ENCODE measurements at places on chromosomes 5 and 9.

- DNase-seq = no peak
Observed at GRCh38 chr9:134695144-134695543, 53.5 kb downstream of the COL5A1 start.

DNA sequence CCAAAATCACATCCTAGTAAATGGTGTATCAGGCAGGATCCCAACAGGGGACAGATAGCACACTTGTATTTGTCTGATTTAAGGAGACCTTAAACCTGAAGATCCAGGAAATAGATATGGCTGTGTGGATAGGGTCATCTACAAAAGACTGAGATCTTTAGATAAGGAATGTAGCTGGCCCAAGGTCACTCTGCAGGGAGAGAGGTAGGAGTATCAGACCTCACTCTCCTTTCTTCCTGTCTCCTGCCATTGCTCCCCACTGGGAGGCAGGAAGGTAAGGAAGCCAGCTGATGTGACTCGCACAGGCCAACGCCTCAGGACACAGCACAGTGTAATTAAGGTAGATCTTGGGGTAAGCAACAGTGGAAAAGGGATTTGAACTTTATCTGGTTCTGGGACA, 85.8 kb downstream of the PLPPR1 start:
- DNase-seq = no peak

DNA sequence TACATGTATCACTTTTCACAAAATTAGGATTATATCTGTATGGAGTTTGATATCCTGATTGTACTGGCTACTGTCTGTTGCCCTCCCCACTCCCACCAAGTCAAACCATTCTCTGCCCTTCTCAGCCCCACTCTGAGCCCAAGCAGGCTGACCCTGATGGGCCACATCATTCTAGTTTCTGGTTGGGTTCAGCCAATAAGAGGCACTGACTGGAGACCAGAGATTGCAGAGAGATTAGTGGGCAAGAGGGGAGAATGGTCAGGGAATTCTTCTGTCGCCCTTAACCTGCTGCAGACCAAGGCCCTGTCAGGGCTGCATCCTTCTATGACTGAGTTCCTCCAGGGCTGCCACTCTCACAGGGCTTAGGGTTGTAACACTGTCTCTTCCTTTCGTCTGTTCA, 2.7 kb downstream of the HSPB3 start:
- no peak for DNase-seq

DNA sequence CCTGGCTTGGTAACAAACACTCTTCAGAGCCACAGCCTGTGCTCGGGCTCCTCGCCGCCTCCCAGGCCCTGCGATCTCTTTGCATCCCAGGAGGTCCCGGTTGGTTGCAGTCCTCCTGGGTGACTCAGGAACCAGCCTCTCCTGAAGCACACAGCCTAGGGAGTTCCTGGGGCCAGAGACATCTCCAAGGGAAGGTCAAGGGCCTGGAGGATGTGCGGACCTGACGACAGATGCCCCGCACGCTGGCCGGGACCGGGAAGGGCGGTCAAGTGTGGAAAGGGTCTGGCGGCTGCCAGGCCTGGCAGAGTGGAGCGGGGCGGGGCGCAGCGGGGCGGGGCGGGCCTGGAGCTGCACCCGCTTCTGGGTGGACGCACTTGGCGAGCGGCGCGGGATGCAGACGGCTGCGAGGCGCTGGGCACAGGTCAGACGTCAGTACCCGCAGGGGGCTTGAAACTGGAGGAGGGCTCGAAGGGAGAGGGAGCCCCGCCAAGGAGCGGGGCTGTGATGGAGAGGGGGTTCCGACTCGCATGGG, 45.0 kb upstream of the PRSS3 start:
- DNase-seq = peak; percentile 29

- DNase-seq = no peak
Observed at GRCh38 chr5:132475987-132476875, 14.3 kb downstream of the IRF1 start.

DNA sequence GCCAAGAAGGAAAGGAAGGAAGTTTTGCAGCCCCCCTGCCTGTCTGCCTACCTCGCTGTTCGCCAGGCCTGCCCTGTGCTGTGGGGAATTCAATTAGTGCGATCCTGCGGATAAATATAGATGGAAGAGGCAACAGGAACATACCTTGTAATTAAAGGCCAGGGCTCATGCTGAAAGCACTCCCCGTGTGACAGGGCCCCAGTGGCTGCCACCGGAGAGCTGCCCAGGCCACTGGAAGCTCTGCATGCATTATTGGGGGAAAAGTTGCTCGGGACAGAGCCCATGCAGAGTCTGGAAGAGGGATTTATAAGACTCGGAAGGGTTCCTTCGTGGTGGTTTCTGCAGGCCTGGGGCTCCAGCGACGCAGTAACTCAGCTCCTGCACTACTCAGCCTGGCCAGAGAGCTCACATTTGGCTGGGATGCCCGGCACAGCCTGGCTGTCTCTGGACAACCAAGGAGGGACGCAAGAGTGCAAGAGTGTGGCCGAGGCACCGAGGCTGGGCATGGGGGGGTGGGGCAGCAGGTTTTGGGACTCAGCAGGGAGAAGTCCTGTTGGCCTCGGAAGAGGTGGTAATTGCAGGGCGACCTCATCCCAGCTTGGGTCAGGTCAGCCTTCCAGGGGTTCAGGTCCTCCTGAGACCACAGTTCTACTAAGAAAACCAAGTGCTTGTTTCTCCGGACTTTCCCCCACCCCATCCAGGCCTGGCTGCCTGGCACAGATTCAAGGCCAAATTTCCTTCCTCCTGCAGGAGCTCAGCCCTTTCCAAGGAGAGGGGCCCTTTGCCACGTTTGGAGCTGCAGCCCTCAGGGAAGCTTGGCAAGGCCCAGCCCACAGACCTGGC, 68.1 kb upstream of the GGTA1 start:
- DNase-seq = peak; percentile 21

DNA sequence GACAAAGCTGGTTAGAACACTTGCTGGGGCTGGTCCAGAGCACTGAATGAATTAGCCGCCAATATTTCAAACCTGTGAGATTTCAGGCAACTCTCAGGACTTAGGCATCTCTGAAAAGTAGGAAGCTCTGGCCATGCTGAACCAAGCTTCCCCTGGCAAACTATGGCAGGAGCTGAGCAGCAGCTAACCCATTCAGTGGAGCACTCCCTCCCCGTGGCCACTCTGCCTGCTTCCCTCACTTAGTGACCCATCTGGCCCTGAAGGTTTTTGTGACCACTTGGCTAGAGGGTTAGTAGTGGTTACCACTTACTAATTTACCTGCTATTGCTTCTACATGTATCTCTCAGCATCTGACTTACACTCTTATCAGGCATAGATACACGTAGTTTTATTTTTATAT, 25.5 kb downstream of the FOXI1 start:
- DNase-seq = no peak

All from fibroblast of mammary gland (primary cell).